ENCODE measurements at places on chromosomes 11 and 22.

GRCh38 chr11:46493791-46494190, 100.0 kb downstream of the AMBRA1 start:
- DNase-seq, result no peak

GRCh38 chr22:38864361-38865191, 7.4 kb downstream of the CBX6 start:
- no peak for DNase-seq

DNA sequence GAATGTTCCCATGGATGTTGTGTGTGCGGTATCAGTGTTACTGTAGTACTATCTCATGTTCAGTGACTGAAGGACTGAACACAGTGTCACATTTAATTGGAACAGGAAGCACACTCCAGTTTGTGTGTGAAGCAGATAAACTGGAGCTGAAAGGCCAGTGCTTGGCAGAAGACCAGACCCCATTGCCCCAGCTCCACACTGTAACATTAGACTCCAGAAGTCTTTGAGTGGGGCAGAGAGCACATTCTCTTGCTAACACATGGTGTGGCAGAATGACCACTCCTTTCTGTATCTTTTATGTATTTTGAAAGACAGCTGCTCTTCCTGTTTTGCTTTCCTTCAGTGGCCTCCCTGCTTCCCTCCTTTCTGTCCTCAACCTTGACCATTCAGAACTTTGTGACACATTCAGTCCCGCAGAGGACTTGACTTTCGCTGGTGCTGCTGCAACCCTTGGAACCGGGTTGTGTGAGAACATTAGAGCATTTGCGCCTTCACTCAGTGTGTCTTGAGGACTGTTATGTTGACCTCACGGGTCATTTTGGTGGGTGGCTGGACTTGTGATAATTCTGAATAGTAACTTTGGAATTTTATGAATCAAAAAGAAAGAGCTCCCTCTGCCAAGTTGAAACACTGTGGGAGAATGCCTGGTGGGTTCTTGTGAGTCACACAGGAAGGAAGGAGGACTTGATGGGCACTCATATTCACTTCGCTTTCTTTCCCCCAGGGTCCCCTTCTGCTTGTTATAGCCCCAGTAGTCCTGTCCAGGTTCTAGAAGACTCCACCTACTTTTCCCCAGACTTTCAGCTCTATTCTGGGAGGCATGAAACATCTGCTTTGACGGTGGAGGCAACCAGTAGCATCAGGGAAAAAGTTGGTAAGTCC, 26.4 kb downstream of the AMOTL1 start:
- peak; percentile 98 for DNase-seq

DNA sequence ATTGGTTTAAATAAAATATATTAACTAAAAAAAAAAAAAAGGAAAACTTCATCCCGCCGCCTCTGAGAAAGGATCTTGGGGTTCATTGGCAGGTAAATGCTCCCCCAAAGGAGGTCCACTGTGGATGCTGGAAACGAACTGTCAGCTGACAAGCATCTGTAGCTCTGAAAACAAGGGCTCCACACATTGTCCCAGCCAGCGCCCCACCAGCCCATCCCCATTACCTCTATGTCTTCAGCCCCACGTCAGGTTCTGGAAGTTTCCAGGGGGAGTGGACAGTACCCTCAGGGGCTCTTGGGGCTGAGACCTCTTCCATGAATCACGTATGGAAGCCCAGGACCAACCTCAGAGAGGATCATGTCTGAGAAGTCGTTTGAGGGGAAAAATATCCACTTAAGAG, 66.4 kb upstream of the WNT7B start:
- no peak for DNase-seq
